ENCODE measurements at places on chromosomes 3 and 15.

DNA sequence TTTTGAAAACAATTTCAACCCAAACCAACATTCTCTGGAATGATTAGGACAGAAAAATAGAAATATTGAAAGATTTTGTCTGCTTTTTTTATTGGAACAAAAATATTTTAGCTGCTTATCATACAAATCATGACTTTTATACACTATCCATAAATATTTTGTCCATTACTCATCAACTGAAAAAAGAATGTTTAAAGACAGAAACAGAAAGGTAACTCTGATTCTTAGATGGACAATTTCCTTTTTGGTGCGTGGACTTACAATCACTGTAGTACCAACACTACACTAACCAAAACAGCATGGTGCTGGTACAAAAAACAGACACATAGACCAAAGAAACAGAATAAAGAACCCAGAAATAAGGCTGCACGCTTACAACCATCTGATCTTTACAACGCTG lies 582.8 kb upstream of the CCDC54 start:
- no peak for DNase-seq

- DNase-seq = no peak
Observed at GRCh38 chr3:52518723-52519444, 14.8 kb downstream of the NT5DC2 start.

DNA sequence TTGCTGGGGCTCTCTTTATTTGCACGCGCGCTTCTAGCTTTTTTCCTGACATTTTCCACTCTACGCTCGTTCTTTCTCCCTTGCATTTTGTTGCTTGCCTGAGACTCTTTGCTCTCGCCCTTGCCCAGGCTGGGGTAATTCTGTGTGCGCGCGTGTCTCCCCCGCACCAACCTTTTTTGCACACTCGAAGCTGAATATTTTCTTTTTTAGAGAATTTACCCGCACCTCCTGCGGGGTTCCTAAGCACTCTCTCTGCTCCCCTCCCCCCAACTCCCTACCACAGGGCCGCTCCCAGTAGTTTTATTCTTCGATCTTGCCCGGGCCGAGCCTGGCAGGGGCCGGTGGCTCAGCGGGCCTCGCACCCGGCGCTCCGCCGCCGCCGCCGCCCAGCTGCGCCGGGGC lies 732 bp downstream of the FAM43A start:
- DNase-seq = no peak

GRCh38 chr3:14210290-14210688 lies 31.7 kb downstream of the LSM3 start:
- no peak for DNase-seq

GRCh38 chr15:29712149-29712885 lies 110.0 kb downstream of the TJP1 start:
- no peak for DNase-seq

DNA sequence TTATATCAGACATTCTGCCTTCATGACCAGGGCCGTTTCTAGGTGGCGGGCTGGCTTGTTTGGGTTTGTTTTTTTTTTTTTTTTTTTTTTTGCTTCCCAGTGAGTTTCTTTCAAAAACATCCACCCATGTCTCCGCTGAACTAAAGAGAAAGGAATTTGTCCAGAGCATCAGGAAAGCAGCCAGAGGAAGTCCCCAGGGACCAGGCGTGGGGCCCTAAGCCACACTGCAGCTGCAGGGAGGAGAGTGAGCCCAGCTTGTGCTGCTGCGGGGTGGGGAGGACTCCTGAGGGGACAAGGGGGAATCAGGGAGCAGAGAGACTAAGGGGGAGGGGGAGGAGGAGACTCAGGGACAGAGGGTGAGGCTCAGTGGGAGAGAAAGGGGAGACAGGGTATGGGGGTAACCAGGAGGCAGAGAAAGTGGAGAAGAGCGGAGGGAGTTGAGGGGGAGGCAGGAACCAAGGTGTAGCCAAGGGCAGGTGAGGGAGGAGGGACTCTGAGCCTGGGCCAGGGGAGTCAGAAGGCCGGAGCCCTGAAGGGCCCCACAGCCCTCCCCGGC lies 49.5 kb downstream of the CYP11A1 start:
- DNase-seq = no peak

GRCh38 chr15:67824197-67824968 lies 926 bp upstream of the SKOR1 start:
- DNase-seq = no peak

GRCh38 chr15:66673410-66674322 lies 28.4 kb upstream of the SMAD6 start:
- no peak for DNase-seq

- DNase-seq = no peak
Observed at GRCh38 chr3:59320080-59320479, 270.3 kb upstream of the CFAP20DC start.

- no peak for DNase-seq
Observed at GRCh38 chr3:127678611-127679533, 6.1 kb downstream of the ABTB1 start.

DNA sequence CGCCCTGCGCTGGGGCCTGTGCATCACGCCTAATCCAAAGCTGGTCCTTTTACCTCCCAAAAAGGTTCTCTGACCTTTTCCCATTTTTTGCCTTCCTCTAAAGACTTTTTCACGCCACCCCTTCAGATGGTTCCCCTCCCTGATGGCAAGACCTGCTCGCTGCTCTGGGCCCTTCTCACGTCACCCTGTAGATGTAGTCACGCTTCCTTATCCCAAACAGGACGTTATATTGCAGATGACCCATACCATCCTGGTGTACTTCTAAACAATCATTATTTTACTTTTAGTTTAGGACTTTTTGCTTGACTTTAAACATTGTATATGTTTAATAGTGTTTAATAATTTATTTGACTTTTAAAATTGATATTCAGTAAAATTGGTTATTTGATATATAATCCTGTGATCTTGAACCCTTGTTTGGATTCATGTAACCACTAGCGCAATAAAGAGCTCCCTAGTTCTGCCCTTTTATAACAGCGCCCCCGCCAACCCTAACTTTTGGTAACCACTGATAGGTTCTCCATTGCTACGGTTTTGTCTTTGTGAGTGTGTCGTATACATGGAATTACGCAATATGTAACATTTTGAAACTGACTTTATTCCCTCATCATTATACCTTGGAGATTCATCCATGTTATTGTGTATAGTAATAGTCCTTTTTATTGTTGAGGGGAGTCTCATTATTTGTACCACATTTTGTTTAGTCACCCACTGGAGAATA lies 159.0 kb upstream of the CHRNA7 start:
- no peak for DNase-seq

- DNase-seq = no peak
Observed at GRCh38 chr3:44455318-44455717, 22.2 kb downstream of the ZNF445 start.

DNA sequence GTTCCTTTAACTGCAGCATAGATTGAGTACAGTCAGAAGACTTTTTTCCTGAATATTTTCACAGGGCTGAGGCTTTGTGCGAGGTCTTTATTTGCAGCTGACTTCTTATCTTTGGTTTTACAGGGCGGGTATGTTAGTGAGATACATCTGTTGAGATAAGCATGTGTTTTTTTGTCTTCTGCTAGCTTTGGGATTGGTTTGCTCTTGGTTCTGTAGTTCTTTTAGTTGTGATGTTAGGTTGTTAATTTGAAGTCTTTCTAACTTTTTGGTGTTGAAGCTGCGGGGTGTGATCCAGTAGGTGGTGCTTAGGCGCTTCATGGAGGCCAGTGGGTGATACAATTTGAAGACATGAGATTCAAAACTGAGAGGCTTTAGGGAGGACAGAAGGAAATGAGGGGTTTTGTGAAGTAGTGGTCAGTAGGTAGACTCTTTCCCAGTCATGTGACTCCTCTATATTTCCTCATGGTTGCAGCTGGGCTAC lies 67.9 kb upstream of the TNFSF10 start:
- no peak for DNase-seq

GRCh38 chr15:89157918-89158564 lies 63.3 kb downstream of the RLBP1 start:
- DNase-seq = no peak

- no peak for DNase-seq
Observed at GRCh38 chr3:60552581-60552980, 698.7 kb downstream of the FHIT start.

DNA sequence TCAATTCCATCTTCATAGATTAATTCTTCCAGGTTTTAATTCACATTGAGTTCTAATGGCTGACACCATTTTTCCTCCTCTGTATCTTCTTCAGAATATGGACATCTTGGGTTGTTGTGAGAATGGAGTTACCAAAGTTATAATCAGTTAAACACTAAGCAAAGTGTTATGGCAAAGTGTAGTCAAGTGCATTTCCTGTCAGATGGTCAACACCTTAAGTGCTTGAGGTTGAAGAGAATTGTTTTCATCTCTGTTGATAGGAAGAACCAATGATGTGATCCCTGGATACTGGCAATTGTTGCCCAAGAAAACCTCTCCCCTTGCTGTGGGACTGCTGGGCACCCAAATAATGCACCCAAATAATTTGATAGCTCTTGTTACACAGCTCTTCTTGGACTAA lies 102.6 kb upstream of the SATB1 start:
- DNase-seq = no peak

GRCh38 chr3:123584284-123584987 lies 417 bp downstream of the HACD2 start:
- no peak for DNase-seq

DNA sequence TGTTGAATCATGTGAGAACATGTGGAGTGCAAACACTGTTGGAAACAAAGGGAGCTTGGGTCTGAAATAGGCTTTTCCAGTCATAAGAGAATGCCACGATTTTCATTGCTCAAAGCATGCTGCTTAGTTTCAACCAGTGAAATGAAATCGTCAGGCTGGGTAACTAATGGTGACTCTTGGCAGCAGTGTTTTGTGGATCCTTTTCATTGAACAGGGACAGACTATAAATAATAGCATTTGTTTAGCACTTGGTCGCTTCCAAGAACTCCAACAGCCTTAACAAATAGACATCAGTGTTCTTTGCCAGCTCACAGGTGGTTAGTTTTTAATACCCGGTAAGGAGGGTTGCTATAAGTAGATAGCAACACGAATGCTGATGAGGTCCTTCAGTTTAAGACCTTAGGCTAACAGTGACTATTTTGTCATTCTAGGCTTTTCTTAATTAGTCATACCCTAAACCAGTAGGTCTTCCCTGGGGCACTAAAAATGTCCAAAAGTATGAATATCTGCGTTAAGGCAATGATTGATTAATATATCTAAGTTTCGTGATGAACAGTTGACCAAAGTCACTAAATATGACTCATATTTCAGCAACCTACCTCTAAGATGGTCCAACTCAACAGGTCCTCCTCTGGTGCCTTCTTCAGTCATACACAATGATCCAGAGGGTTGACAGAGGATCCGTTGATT lies 15.8 kb downstream of the TP63 start:
- DNase-seq = no peak

DNA sequence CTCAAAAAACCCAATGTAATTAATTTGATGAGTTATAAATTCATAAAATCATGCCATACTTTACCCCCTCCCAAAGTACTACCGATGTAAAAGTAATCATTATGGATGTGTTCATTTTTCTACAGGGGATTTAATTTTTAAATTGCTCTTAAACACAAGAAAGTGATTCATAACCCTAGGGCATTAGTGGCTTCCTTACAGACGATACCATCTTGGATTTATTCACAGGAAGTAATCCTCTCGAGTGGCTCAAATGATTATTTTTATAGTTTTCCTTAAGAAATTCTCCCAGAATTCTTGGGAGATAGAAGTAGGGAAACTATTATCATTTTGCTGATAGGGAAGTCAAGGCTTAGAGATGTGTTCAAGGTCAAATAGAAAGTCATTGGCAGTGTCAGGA lies 80.9 kb downstream of the PEX5L start:
- no peak for DNase-seq

GRCh38 chr3:107189158-107189791 lies 188.0 kb upstream of the CCDC54 start:
- DNase-seq = no peak

- DNase-seq = no peak
Observed at GRCh38 chr3:127585813-127586413, 4.6 kb downstream of the TPRA1 start.

GRCh38 chr3:66800941-66801545 lies 197.1 kb upstream of the KBTBD8 start:
- no peak for DNase-seq

DNA sequence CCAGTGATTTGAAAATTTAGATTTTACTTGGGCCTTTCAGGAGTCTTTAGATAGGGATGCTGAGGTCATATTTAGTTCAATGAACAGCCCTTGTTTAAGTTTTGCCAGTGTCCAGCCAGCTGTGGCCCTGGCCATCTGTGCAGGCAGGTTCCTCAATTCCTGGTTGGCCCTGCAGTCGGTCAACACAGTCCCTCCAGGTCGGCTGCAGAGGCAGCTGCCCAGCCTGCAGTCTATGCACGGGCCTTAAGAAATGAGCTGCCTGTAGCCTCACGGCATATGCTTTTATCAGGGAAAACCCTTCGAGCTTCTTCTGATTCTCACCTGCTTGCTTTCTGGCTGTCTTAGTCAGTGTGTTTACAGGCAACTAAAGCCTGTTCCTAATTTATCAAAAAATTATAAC lies 199.2 kb upstream of the TPM1 start:
- DNase-seq = no peak

GRCh38 chr3:52361898-52362297 lies 45.8 kb downstream of the DNAH1 start:
- DNase-seq = no peak

DNA sequence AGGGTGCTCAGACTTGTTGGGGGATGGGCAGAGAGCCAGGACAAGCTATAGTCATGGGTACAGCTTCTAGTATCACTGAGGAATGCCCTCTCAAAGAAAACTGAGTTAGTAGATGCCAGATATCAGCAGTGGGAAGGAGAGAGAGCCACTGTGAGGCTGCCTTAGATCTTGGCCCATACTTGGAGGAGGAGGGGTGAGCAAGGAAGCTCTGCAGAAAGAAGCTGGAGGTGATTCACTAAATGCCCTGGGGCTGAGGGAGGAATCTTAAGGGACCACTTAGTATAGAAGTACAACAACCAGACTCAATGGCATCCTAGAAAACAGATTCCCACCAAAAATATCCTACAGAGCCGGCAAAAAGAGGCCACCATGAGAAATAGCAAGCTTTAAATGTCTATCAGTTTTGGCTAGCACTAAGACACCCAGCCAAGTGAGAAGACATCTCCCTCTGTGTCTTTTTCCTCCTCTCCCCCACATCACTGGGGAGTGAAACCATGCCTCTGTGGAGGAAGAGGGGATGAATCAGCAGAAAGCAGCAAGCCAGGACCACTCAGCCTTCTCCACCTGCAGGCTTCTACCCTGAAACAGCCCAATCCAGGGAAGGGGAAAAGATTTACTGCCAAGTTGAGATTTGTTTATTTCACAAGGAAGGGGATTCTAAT lies 282.5 kb upstream of the STT3B start:
- DNase-seq = no peak

- no peak for DNase-seq
Observed at GRCh38 chr3:197369545-197369944, 71.1 kb upstream of the DLG1 start.

- no peak for DNase-seq
Observed at GRCh38 chr3:185847506-185847905, 22.7 kb upstream of the IGF2BP2 start.

GRCh38 chr15:70783610-70784022 lies 20.3 kb upstream of the UACA start:
- DNase-seq = no peak

GRCh38 chr3:50154840-50155490 lies at the start of gene SEMA3F:
SEMA3F (plus strand) TSS chr3:50155324; CDS start chr3:50159623, 4,299 bp downstream.
- DNase-seq = peak; percentile 9

GRCh38 chr3:197407053-197407452 lies 108.6 kb upstream of the DLG1 start:
- no peak for DNase-seq

- no peak for DNase-seq
Observed at GRCh38 chr3:78050276-78051065, 1010.6 kb downstream of the ROBO2 start.

- DNase-seq = no peak
Observed at GRCh38 chr15:63474810-63475316, 29.5 kb upstream of the USP3 start.

All from activated naive CD4-positive, alpha-beta T cell (primary cell).